ENCODE measurements at places on chromosomes 12 and 14.

- no peak for DNase-seq
Measured at GRCh38 chr12:45655186-45655585, 74.3 kb upstream of the ARID2 start.

DNA sequence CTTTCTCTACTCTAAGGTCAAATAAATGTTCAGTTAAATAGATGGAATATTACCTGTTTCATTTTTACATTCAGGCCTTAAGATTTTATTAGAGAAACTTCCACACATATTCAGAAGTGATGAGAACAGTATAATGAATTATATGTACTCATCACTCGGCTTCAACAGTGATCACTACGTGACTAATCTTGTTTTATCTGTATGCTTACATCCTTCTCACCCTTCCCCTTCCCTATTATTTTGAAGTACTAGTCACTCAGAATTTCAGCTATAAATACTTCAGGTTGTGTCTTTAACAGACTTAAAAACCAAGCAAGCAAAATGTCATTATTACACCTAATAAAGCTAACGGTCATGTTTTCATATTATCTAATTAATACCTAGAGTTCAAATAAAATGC, 34.9 kb downstream of the ETV6 start:
- no peak for DNase-seq

DNA sequence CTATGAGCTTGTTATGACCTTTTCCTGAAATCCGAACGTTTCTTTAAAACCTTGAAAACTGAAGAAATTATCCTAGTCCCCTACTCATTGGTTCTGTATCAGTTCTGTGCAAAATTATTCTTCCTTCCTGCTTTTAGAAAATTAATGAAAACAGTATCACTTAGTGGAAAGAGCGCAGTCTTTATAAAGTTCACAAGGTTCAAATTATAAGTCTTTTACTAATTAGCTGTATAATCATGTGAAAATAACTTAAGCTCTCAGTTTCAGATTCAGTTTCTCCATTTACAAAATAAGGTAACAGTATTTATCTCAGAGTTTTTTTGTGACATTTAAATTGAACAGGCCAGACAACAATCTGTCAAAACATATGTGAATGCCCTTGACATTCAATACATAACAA, 306.1 kb downstream of the ADAMTS20 start:
- no peak for DNase-seq

DNA sequence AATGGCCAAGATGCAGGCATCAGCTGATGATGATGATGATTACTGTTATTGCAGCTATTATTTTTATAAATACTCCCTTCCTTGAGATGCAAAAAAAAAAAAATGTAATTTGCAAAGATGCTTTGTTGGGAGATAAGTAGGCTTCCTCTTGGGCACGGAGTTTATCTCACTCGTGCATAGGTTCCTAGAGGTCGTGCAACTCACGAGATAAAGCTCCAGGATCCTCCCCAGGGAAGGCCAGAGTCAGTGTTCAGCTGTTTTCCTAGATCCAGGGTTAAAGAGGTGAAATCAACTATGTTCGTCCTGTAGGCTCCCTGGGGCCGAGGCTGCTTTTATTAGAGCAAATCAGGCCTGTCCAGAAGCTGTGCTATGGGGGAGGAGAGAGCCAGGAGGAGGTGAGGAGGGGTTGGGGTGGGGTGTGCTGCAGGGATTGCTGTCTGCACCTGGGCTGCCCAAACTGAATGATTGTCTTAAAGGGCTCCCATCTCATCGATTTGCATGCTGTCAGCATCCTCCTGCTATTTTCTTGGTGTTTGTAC, 270.3 kb downstream of the NRXN3 start:
- DNase-seq, result no peak

DNA sequence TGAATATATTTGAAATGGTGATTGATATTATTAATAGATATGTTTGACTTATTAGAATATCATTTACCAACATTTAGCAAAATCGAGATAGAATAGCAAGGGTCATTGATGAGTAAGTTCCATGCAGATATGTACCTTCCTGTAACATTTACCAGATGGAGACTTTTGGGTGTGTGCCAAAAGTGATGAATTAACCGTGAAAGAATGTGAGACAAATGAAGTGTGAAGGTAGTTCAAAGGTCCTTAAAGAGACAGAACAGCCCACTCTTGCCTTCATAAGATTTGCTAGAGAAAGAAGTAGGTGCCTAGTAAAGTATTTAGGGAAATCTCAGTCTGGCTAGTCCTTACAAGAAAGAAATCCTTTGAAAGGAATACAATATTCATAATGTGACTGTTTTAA, 45.5 kb downstream of the FGD4 start:
- peak; percentile 43 for DNase-seq

- no peak for DNase-seq
Measured at GRCh38 chr12:65926119-65926908, 102.0 kb downstream of the HMGA2 start.

- peak; percentile 12 for DNase-seq
Measured at GRCh38 chr12:40336573-40337199, 111.9 kb downstream of the LRRK2 start.

DNA sequence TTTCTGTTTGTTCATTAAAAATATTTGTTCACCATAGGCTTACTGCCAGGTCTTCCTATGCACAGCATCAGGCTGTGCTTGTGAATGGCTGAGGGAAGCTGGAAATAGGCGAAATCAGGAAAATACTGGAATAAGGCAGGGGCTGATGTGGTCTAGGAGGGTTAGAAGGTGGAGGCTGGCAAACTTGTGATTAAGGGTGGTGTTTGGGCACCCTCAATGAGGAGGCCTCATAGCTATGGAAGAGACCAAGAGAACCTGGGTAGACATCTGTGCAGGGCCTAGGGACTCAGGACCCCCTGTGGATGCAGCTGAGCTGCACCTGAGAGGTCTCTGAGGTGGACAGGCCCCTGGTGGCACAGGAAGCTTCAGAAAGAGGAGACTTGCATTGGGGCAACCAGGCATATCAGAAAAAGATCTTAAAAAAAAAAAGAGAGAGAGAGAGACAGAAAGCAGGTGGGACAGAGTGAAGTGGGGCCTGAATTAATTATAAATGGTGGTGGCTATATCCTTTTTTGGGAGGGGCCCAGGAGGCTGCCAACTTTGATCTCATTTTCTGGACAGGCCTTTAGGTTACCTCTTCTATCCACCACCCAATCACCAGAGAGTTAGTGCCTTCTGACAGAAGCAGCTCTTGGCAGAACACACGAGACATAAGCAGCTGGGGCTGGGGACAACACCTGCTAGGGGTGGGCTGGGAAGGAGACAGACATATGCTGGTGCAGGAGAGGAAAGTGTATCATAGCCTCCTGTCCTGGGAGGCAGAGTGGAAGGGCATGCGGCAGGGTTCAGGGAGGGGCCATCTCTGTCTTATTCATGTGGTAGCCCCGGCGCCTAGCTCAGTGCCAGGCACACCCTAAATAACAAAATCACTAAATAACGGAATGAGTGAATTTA, 46.7 kb upstream of the ATP23 start:
- peak; percentile 58 for DNase-seq

- no peak for DNase-seq
Measured at GRCh38 chr14:75568140-75568539, 10.3 kb upstream of the FLVCR2 start.

GRCh38 chr12:113054948-113055486, 1.5 kb upstream of the DTX1 start:
- no peak for DNase-seq

- no peak for DNase-seq
Measured at GRCh38 chr12:92968176-92968813, 39.2 kb upstream of the EEA1 start.

DNA sequence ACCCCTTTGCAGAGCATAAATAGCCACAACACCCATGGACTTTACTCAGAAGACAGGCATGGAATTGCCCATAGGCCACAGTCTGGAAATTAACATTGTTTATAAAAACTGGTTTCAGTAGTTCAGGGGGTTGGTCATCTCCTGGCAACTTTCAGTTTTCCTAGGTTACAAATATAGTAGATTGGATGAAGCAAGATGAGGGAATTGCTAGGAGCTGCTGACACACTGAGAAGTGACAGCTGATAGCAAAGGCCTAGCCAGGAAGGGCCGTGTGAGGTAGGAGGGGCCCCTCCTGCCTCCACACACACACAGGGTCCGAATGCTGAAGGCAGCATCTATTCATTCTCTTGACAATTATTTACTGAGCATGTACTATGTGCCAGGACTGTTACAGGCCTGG, 8.3 kb downstream of the GALNT16 start:
- DNase-seq, result no peak

GRCh38 chr14:75230140-75230792, 48.4 kb upstream of the FOS start:
- no peak for DNase-seq

DNA sequence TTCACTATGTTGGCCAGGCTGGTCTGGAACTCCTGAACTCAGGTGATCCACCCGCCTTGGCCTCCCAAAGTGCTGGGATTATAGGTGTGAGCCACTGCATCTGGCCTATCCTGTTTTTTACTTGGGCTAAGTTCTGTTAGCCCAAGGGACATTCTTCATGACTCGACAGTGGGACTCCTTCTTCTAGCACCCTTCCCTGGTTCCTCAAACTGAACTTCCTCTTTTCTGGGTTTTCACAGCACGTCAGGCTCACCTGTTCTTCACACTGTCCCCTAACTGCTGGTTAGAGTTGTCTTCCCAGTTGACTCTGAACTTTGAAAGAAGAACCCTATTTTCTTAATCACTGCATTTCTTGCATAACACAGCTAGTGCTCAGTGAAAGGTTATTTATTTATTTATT, 22.5 kb downstream of the CABP1 start:
- DNase-seq, result no peak

GRCh38 chr14:73173092-73173735, 36.9 kb downstream of the PSEN1 start:
- DNase-seq, result peak; percentile 68

All from NCI-H1105 (cell line).